Fibroblast of upper back skin (primary cell): ENCODE measurements at places on chromosomes 4 and X.

GRCh38 chr4:141376769-141377168 lies 156.1 kb downstream of the ZNF330 start:
- no peak for DNase-seq

DNA sequence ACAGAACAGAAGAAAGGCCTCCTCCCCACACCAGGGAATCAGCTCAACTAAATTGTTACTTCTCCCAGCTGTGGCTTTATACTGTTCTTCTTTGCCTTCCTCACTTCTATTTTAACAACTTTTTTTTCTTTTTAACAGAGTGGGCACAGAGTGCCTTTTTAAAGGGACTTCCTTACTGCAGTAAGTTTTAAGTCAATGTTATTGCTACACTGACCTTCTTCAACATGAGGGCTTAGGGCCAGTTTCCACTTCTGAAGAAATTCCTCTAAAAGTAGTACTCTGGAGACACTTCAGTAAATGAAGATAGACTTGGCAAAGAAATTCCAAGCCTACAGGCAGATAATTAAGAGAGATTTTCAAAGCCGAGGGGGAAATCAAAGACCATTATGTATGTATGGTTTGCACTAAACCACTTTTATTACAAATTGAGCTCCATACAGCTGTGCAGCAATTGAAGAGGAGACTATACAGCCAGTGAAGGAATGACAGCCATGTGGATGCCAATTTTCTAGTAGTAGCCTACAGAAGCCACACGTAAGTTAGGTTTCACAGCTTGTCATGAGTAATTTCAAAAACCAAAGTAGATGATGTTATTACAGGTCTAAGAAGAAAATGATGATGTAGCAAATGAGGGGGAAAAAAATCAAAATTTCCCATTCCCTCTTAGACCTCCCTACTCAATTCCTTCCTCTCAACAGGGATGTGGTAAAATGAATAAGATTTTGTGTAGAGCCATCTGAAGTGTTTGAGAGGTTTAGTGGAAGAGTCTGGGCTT lies 36.9 kb upstream of the RASGEF1B start:
- DNase-seq: no peak

DNA sequence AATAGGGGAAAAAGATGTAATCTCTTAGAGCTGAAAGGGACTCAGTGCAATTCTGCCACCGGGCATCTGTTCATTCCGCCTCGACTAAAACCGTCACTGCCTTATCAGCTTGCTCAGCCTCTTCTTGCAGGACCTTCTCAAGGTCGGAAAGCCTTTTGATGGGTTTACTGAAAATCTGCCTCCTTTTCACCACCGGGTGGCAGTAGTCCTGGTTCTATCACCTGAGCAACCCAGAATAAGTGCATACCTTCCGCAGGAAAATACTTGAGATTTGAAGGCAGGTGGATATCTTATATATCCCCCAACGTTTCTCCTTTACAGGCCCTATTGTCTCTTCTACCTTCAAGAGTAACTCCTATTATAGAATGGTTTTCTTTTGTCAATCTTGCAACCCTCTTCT lies 103.4 kb upstream of the PAK3 start:
- DNase-seq: peak; percentile 8

DNA sequence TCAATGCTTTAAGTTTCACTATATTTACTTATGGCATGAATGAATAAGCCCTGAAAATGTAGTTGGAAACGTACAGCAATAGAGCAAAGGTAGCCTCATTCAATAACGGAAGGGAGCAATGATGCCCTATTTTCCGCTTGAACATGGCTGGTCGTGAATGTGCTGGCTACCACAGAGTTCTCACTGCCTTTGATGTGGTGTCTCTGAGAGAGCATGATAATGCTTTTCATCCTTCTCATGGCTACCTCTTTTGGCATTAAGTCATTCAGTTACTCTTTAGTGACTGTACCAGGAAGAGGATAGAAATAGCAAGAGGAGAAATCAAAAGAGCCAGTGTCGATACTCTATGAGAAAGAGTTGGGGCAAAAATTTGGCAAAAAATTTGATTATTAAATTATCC lies 308.0 kb downstream of the PPP3CA start:
- no peak for DNase-seq

DNA sequence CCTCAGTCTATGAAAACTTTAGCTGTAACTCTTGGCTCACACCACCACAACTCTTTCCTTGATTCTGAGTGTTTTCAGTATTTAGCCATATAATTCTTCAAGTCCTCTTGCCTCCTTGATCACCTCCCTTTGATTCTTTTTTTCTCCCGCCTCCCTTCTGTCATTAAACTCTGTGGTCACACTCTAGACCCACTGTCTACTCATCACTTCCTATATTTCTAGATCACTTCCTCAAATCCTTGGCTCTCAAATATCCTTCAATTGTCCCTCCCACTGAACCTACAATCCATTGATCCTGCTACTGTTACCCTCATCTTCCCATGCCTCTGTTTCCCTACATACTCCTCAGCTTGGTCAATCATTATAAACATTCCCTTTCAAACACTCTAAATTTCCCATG lies 12.4 kb upstream of the CXXC4 start:
- no peak for DNase-seq

- DNase-seq: no peak
These were observed 68.2 kb upstream of the MTNR1A start for GRCh38 chr4:186623546-186623945.

- no peak for DNase-seq
These were observed 52.8 kb downstream of the FHDC1 start for GRCh38 chr4:152988721-152989553.

DNA sequence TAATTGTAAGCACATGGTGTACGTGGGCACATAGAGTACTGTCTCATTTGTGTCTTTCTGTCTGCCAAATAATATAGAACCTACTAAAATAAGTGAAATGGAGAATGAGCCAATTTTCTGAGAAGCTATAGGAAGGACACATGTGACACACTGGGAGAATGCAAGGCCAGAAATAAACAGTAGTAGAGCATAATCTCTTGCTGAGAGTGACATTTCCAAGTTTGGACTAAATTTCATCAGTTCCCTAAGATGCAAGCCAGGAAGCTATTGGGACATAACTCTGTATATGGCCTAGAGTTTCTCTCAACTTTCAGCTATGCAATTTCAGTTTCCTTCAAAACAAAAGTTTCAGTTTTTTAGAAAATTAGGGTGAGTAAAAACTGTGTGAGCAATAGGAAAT lies 638.7 kb downstream of the PCDH18 start:
- peak; percentile 1 for DNase-seq

DNA sequence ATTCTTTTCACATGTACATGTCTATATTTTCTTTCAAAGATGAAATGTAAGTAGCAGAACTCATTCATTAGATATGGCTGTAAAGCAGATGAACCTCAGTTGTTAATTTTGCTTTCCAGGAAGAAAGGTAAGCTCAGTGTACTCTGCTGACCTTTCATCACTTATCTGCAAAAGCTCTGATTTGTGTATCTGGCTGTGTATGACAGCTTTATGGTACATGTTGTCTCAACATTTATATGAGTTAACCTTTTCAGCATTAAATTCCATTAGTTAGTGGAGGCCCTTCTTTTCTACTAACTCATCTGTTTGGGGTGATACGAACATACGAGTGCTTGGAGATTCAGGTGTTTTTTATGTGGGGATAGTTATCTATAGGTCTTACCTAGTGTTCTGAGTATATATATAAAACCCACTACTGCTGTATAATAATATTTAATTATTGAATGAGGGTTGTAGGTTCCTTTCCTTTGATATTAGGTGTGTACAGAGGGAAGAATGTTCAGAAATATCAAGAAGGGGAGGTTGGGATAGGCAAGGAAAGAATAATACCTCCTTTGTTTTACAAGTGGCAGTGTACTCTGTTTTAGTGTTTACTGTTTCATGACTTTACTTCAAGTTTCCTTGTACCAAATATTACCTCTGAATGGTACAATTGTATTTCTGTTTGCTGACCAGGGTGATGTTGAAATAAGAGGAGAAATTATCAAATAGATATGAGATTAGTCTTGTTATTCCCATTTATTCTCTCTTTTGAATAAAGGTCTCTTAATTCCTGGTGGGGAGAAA lies 395.5 kb downstream of the ARHGAP24 start:
- no peak for DNase-seq

- DNase-seq: no peak
These were observed 35.6 kb downstream of the NELFA start for GRCh38 chr4:1973218-1973617.

GRCh38 chr4:85642356-85643100 lies 167.6 kb downstream of the ARHGAP24 start:
- DNase-seq: no peak

- DNase-seq: no peak
These were observed 145.0 kb downstream of the SPCS3 start for GRCh38 chr4:176464748-176465147.

DNA sequence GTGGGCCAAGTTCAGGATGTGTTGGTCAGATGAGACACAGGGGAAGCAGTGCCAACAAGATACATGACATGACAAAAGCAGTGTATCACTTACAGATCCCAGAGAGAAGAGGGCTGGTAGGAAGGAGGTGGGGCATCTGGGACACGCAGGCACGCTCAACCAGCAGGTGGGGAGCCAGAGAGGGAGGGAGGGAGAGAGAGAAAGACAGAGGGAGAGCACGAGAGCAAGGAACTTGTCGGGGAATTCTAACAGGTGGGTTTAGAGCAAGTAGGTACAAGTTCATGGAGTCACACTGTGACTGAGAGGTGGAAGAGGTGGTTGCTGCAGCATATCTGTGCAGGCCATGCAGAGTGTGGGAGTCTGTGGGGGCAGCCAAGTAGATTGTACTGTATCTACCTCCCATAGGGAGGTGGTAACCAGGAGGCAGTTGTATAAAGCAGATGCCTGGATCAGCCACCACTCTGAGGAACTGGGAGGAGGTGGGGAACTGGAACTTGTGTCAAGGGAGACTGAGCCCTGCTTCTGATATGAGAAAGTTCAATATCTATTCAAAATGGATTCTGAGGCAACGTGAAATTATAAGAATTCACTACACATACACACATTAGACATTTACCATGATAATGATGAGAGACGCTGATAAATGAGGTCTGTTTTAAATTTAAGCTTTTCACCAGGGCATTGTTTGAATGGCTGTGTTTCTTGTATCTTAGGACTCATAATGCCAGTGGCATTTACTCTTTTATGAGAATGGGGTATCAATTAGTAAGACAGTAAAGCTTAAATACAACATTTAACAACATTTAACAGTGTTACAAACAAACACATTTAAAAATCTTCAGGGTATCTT lies 43.7 kb downstream of the BBS12 start:
- DNase-seq: peak; percentile 37

GRCh38 chr4:79292008-79292407 lies 33.9 kb downstream of the NAA11 start:
- DNase-seq: no peak

DNA sequence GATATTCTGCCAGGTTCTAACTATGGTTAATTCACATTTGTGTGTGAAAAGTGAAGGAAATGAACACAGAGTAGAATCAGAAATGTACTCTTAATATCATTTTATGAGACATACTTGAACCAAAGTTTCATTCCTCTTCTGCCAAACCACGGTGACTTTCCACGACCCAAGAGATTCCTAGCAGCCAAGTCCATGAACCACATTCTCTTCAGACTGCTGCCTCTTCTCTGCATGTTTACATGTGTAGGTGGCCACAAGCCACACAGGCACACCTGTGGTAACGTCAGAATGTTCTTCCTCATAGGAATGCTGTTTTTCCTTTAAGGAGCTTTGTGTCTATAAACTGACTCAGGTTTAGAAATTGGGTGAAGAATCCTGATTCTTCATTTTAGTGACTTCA lies 1411.2 kb downstream of the RAPGEF2 start:
- peak; percentile 9 for DNase-seq

DNA sequence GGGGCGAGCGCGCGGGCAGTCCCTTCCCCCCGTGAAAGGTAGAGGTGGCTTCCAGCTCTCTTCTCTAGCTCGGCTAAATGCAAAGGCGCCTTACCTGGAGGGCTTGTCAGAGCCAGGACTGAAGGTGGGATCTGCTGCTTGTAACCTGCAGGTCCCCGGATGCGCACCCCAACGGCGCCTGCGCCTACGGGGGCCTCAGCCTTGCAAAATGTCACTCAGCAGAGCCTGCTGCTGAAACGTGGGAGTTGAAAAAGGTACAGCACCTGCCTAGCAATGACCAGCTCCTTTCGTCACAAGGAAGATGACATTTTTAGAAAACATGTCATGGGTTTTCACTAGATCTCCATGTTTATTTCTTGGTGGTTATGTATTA lies 583 bp downstream of the ABHD18 start:
- peak; percentile 9 for DNase-seq
